Fibroblast of lung (primary cell): ENCODE measurements at places on chromosomes 13 and 19. TPM values are rescaled to one million over a fixed set of nuclear protein-coding genes. Genes with fewer than 3 reads are reported as not detected.

DNA sequence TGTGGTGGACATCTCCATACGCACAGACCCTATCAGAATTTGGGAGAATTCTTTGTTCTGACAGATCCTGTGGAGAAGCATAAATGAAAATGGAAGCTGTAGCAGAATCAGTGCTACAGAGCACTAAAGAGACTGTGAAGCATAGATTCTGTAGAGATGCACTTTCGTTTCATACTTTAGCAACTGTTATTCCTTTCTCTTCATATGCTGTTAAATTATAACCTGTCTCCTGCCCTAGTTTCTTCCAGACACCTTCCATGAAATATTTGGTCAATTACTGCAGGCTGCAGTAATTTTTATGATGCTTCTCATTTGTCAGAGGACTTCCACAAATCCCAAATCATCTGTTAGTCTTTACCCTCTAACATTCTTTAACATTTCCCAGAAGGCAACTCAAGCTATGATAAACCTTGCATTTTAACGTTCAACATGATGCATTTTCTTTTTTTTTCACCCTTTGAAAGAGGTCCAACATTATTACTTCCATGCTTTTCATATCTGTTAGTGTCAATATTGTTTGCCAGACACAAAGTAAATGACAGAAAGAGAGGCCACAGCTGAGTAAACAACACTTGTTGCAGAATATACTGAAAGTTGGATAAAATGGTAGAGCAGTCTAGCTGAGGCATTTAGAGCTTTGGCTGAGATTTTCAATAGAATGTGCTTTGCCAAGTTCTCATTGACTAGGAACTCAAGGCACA lies 412.7 kb downstream of the LMO7 start:
- DNase-seq = no peak

GRCh38 chr19:6458695-6459261 lies 814 bp downstream of the SLC25A23 start:
- no peak for DNase-seq

DNA sequence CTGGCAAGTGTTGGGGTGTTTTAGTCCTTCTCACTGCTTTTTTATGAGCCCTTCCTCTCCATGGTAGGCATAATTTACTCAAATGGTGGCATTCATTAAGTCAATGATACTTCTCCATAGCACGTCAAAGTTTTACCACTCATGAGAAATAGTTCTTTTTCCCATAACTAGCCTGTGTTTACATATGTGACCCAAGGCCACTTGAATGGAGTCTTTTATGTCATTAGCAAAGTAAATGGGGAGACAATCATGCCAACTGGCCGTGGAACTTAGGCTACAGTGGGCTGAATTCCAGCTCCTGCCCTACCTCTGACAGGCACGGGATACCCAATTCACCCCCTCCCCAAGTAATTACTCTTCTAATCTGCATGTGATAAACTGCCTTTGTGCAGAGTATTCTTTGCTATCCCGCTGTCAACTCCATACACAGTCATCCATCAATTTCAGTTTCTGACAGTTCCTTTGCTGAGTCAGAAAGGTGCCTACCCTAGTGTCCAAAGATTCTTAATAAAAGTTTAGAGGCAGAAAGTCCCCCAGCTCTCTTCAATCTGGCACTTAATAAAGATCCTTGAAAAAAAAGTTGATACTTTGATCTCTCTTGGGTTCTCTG lies 16.9 kb downstream of the PROSER1 start:
- DNase-seq = no peak

- no peak for DNase-seq
Measured at GRCh38 chr13:74090869-74091605, 43.2 kb downstream of the KLF12 start.

DNA sequence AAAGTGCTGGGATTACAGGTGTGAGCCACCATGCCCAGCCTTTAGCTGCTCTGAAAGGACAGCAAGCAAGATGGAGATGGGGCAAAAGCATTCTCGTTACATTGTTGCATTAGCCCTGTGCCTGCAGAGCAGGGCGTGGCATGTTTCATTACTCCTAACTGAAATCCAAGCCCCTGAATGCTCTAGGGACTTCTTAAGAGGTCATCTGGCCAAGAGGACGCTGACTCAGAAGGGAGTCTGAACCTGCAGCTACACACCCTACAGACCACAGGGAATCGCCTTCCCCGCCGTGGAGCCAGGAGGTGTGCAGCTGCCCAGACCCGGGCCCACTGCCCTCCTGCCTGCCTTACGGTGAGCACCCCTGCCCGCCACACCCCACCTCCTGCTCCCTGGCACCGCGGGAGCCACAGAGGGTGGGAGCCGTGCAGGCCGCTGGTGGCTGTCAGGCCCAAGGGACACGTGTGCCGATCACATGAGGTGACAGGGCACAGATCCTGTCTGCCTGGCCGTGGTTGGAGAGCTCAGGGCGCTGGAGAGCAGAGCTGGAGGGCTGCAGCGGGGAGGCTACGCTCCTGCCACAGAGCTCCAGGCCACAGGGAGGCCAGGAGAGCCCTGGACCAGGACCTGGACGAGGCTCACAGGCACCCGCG lies 27.2 kb downstream of the ADPRHL1 start:
- DNase-seq = no peak

ZNF415 gene
- 11.8 and 15.7 TPM in 2 replicates for total RNA-seq

FAM174C gene
- 22.5 and 24.7 TPM in 2 replicates for total RNA-seq

PRRG2 gene
- total RNA-seq = 0.17 and 0.51 TPM in 2 replicates

COX7A1 gene
- total RNA-seq = 30.0 and 77.9 TPM in 2 replicates
